ENCODE measurements at places on chromosomes 1 and 21.
A peak's percentile ranks its signal among the peaks of the same experiment; 100 is the strongest.

DNA sequence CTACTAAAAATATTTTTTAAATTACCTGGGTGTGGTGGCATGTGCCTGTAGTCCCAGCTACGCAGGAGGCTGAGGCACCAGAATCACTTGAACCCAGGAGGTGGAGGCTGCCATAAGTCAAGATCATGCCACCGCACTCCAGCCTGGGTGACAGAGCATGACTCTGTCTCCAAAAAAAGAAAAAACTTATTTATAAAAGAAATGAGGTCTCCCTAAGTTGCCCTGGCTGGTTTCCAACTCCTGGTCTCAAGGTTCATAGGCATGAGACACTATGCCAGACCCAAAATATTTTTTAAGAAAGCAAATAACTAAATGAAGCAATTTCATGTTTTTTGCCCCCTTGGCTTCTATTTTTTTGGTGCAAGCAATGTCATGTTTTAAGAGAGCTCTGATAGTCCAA is 32.9 kb downstream of the EIF4G3 start:
- DNase-seq, result no peak

- DNase-seq, result peak; percentile 75
Observed at GRCh38 chr1:9181990-9182783, 52.4 kb upstream of the H6PD start.

- no peak for DNase-seq
Observed at GRCh38 chr1:186188004-186188539, 187.0 kb downstream of the TPR start.

- DNase-seq, result peak; percentile 78
Observed at GRCh38 chr1:39214998-39215873, 10.7 kb downstream of the MACF1 start.

DNA sequence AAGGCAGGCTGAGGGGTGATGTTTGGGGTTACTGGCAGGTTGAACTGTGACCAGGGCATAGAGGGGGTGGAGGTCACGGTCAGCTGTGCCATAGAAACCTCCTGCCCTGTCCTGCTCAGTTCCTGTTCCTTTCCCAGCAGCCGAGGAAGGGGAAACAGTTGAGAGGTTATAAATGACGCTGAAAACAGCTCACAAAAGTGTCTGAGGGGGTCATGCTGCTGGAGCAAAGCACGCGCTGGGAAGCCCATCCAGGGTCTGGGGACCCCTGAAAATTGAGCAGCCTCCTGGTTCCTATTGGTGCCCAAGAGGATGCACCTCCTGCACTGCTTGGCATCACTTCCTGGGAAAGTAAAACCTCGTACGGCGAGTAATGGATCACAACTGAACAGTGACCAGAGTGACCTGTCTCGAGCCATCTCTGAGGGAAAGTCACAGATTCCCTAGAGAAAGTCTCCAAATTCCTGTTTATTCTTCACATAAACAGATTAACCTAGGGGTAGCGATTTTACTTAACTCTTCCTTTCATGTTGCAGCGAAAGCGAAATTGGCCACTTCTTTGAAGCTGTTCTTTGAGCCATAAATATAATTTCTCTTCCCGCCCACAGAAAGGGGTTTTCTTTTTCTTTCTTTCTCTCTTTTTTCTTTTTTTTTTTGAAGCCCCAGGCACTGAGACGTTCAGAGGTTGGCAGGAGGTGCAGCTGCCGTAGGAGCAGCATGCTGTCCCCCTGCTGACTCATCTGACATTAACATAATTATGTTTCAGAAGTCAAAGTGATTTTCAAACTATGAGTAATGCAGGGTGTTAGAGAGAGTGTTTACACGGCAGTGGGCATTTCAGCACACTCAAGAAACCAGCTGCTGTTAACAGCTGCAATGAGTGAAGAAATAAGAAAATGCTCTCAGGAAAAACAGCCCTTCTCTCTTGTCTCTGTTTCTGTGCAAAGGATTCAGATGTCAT is 41.8 kb upstream of the ATF3 start:
- peak; percentile 88 for DNase-seq

GRCh38 chr1:201813226-201813625 is 15.7 kb upstream of the IPO9 start:
- no peak for DNase-seq

- no peak for DNase-seq
Observed at GRCh38 chr21:43886565-43886964, 21.5 kb downstream of the AGPAT3 start.

DNA sequence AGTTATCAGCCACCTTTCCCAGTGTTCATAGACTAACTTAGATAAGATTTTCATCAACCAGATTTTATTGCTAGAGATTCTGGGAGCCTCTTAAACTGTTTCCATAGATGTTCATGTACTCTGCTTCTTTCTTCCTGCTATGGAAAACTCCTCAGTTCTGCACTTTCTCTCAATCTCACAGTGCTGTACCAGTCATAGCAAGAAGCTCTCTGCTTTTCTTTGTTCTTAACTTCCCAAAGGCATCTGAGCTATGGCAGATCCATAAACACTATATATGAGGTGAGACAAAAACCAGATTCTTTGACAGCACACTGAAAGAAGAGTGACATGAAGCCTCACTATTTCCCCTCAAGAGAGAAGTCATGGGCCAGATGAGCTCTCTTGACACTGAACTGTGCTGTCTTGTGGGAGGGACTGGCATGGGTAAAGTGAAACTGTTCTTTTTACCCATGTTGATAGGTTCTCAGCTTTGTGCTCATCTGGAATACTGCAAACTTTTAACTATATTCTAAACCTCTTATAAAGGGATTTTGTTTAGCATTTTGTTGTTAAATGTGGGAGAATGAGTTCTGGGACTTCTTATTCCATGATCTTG is 64.2 kb upstream of the LYPLAL1 start:
- DNase-seq, result no peak

DNA sequence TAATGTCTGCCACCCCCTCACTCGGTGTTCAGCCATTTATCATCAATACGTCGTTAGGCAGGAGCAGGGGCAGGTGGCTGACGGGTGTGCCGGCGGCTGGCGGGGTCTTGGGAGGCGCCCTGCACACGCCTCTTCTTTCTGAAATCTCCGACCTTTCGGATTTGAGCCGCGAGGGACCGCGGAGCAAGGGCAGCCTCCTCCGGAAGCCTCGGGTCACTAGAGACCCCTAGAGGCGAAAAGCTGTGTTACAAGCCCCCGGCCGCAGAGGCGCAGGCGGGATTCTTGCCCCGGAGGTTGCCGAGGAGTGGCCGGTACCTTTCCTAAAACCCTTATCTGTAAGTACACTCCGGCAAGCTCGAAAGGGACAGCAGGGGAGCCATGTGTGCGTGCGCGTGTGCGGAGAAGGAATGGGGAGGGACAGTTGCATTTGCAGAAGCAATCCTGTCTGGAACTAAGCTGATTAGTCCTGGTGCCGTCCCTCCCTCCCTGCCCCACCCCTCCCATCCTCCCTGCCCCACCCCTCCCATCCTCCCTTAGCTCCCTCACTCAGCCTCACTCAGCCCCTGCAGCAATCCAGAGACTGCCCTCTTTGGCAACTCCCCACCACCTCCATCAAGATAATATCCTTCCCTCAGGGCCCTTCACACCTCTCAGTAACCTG is 11.0 kb downstream of the BRINP2 start:
- peak; percentile 81 for DNase-seq

GRCh38 chr21:29854795-29855194 is 85.0 kb downstream of the GRIK1 start:
- DNase-seq, result no peak

DNA sequence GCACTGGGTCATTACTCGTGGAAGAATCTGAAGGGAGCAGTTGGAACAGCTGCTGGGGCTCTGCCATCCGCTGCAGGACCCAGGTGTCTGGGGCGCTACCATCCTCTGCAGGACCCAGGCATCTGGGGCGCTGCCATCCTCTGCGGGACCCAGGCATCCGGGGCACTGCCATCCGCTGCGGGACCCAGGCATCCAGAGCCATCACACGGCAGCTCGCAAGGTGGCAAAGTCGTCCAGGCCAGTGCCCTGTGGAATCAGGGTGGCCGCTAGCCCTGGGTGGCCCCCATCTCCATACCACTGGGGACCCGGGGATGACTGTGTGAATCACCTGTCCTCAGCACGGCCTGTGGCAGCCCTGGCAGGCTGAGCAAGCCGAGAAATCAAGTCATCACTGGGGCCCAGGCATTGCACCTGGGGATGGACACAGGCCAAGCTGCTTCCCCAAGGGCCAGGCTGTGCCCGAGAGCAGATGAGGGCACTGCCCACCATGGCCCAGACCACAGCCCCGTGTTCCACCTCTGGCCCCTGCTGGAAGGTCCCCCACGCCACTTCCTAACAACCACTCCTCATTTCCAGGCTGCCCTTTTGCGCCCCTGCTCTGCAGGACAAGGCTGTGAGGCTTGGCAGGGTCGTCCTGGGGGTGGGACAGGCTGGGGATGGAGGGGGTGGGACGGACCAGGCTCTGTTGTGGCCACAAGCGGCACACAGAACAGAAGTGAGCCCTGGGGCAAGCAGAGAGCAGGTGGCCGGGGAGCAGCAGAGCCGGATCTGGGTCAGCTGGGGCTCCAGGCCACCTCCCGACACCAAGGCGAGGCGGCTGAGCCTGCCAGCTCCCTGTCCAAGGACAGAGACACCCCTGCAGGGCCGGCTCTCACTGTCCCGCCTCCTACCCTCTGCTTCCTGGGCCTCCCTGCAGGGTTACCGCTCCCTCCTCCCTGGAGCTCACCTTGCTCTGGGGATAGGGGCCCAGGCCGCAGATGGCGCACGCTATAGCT is 12.7 kb downstream of the GABRD start:
- DNase-seq, result no peak

- no peak for DNase-seq
Observed at GRCh38 chr1:228751360-228752098, 16.2 kb downstream of the RHOU start.

GRCh38 chr1:67937651-67938050 is 104.4 kb upstream of the GNG12 start:
- DNase-seq, result no peak

DNA sequence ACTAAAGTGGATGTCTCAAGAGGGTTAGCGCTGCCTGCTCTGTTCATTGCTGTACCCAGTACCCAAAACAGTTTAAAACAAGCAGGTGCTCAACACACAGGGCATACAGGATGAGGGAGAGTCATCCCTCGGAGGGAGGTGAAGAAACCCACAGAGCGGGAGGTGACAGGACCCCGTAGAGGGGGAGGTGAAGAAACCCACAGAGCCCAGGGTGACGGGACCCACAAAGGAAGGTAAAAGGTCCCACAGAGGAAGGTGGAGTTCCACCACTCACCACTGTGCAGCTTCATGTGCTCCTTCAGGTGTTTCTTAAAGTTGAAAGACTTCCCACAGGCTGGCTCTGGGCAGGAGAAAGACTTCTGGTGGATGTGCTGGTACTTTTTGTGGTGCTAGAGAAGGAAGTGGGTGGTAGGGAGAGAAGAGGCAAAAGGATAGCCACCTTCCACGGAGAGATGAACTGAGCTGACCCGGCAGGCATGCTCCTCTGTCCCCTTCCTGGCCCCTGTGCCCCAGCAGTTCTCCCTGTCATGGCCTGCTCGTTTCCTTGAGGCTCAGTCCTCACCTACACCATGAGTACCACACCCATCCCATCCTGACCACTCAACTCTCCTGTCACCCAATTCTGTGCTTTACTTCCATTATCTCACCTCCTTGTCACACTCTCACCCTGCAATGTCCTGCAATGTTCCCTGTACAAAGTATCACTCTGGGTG is 5.1 kb downstream of the ZNF692 start:
- no peak for DNase-seq

DNA sequence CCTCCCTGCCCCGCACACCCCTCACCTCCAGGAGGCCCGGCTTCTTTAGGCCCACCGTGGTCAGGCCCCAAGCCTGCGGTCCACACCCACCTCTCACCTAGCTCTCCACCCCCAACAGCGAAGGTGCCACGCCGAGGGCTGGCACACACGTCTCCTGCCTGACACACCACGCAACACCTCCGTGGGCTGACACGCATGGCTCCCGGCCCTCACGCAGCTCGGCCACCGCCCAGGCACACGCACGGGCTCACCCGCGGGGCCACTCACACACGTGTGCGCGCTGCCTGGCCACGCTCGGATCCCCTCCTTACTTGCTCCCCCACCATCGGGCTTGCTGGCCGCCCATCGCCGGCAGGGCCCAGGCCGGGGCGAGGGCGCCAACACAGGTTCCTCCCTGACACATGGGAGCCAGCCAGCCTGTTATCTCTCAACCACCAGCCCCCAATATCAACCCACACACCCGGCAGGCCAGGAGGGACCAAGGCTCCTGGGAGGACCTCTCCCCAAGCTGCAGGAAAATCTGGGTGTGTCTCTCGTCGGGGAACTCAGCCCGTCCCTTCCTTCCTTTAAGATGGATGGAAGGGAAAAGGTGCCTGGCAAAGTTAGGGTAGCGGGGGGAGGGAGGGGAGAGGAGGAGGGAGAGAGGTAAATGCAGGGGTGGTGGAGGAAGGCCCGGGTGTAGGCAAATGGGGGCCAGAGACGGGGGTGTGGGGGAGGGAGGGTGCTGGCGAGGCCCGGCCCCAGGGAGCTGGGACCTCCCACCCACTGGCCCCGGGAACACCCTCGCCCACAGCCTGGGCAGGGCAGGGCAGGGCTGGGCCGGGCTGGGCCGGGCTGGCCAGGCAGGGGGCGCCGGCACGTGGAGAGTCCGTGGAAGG is 546 bp downstream of the ELOVL1 start:
- peak; percentile 81 for DNase-seq

- no peak for DNase-seq
Observed at GRCh38 chr21:33238146-33238545, 8.4 kb downstream of the IFNAR2 start.

GRCh38 chr21:39314143-39315027 is 953 bp upstream of the BRWD1 start:
- peak; percentile 47 for DNase-seq

Measured in GM10248 (cell line).